Activated effector memory CD4-positive, alpha-beta T cell treated with anti-CD3 and anti-CD28 coated beads, Interleukin-2, amount 50 U/mL, for 16 hours (primary cell): ENCODE measurements at places on chromosomes 2 and 18.

GRCh38 chr18:24560511-24560981, 100.1 kb downstream of the HRH4 start:
- DNase-seq: no peak

DNA sequence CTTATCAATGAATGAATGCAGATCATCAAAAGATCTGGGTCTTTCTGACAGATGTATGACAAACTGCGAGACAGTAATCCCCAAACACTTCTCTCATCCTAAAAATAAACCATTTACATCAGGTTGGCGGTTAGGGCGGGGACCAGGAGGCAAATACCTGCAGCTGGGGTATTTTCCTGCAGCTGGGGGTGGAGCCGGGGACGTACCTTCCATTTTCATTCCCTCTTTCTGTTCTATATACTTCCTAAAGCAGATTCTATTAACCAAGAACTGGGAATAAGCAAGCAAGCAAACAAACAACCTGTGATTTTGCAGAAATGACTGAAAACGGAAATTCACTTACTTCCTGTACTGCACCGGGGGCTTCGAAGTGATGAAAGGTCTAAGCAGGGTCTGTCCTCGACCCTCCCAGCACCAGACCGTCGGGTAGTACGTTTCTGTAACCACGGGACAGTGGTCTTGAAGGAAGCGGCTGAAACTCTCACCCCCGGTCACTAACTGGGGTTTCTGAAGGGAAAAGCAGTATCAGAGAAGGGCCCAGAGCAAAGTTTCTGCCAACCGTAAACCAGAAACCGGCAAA, 1.2 kb downstream of the ABHD3 start:
- peak; percentile 72 for DNase-seq

DNA sequence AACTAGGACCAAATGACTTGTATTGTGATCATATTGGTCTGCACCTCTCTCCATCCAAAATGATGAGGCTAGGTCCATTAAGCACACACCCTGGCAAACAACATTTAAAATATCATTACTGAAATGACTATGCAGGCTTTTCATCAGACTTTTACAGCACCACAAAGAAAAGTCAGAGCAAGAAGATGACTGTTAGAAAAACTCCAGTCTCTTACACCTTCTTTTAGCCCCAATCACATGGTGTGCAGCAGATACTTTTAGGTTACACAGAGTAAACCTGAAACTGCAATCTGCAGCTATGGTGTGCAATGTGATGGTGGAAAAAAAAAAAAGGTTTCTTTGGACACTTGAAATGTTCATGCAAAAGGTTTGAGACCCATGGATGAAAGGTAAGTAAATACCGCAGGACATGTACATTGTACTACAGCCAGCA, 5.4 kb upstream of the POLI start:
- DNase-seq: no peak

DNA sequence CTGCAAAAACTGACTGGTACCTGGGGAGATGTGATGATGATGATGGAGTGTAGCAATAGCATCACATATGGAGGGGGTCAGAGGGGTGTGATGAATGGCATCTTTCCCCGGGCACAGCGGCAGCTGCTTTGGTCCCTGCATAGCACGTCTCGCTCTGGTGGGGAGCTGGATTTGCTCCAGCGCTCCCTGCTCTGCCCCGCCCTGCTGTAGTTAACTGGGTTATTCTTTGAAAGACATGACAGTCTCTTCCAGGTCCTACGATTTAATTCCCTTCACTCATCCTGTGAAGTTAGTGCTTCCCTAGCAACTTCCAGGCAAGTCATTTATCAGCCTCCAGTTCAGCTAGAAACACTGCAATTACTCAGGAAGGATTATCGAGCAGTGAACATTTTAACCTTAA, 463.1 kb downstream of the TSN start:
- no peak for DNase-seq

DNA sequence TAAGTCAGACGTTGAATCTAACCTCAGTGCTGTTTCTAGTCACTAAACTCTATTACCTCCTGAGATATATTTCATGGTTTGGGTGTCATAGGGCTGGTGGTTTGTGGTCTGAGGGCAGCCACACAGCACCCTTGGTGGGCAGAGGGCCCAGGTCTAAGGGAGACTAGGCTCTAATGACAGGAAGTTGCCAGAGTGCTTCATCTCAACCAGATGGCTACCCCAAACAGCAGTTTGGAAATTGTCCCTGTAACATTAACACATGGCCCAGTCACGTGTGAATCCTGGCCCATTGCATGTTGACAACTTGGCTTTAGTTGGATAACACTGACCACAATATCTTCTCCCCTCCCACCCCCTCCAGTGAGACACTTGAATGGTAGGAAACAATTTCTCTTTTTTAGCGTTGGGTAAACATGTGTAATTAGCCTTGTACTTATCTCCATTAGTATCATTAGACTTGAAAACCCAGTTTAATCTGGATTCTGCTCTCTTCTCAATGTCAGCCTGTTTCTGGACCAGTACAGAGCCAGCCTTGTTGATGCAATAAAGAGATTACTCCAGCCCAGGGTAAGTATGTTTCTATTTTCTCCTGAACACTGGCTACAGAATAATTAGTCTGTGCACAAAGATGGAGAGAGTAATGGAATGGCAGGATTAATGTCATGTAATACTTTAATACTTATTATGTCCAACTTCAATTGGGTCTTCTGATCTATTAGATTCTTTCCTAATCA, 187.8 kb upstream of the SIX3 start:
- DNase-seq: no peak

DNA sequence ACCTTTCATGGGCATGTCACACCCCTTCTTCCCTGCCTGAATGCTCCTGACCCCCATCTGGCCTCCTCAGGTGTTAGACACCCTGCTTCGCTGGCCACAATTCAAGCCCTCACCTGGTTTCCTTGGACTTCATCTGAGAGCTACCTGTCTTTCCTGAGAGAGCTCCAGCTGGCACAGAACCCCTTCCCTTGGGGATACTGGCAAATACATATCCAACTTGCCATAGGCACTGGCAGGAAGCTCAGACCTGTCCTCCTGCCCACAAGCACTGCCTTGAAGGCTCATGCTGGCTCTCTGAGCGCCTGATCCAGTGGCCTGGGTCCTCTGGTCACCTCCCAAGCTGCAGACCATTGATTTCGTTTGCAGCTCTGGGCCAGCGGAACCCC, 74.1 kb upstream of the MAP4K3 start:
- no peak for DNase-seq

DNA sequence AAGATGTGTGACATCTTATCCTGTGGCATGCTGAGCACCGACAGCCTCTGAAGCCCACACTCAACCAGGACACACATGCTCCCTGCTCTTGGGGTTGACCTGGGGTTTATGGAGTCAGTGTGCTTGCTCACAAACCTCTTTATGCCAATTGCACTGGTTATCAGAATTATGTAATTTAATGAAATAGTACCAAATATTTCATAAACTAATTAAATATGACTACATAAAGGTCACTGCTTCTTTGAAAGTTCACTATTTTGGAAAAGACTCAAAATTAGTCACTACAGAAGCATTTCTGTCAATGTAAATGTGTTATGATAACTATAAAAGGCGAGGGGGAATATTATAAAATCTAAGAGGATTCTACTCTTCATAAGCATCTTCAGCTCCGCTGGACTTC, 76.7 kb downstream of the FHOD3 start:
- DNase-seq: no peak

DNA sequence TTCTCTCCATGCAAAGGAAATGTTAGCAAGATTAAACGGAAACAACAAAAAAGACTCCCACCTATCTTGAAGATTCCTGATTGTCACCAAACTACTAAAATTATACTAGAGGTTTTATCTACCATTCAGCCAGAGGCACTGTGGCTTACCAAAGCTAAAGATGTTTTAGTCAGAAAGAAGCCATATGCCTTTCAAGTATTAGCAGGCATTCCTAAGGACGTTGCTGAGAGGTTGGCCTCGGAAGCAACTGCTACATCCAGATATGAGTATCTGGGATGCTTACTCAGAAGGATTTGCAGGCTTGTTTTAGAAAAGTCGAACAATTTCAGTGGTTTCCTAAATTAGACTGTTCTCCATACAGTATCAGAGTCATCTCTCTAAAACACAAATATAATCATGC, 88.3 kb upstream of the UBE2E3 start:
- no peak for DNase-seq

GRCh38 chr2:69209482-69209881, 177.5 kb downstream of the GFPT1 start:
- no peak for DNase-seq

DNA sequence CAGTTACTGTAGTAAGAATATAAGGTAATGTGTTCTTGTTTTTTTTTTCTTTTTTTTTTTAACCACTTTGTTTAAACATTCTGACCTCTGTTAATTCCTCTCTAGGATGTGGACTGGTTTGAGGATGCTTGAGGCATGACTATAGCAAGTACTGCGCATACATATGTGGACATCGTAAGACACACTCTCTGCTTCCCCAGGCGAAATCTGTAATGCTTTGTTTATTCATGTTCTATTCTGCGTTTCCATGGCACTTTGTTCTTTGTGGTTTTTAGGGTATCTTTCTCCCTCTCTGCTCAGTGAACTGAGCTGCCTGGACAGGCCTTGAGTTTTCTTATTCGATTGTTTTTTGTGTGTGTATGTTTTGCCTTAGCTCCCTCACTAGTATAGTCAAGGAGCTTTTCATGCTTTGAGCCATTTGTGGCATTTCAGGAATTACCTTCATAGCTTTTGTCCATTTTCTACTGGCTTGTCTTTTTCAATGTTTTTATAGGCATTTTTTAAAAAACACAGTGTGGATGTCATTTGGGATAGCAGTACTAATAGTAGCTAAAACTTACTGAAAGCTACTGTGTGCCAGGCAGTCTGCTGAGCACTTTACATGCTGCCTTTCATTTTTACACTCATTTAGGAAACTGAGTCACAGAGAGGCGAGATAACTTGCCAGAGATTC, 1.9 kb upstream of the SH3BP4 start:
- DNase-seq: no peak

DNA sequence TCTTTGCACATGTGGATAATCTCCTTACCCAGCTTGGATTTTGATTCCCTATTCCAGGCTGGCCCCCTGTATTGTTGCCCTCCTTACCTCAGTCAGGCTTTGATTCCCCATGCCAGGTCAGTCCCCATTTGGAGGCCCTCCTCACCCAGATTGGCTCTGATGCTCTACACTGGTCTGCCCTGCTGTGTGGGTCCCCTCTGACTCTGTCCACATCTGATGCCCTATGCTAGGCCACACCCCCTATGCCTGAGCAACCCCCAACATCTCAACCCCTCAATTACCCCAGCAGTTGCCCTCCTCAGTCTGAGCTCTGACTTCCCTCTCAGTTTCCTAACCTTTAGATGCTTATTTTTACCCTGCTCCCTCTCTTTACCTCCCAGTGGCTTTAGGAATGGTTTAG, 89.4 kb downstream of the UBR3 start:
- no peak for DNase-seq

- DNase-seq: no peak
Observed at GRCh38 chr2:205740381-205740780, 58.1 kb downstream of the NRP2 start.

DNA sequence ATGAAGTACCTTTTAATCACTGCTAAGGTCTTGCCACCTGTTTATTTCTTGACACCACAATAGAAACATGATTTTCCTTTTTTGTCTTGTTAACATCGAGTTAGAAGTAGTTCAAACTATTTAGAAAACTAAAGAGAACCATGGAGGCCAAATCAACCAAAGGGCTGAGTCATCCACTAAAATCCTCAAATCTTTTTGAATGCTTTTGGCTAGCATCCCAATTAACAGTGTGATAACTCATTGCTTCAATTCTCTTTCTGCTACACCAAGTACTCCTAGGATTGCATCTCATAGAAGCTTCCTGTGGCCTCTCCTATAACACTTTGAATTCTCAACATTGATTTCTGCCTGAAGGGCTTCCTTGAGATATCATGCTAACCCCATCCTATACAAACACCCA, 159.9 kb upstream of the MMADHC start:
- DNase-seq: no peak

DNA sequence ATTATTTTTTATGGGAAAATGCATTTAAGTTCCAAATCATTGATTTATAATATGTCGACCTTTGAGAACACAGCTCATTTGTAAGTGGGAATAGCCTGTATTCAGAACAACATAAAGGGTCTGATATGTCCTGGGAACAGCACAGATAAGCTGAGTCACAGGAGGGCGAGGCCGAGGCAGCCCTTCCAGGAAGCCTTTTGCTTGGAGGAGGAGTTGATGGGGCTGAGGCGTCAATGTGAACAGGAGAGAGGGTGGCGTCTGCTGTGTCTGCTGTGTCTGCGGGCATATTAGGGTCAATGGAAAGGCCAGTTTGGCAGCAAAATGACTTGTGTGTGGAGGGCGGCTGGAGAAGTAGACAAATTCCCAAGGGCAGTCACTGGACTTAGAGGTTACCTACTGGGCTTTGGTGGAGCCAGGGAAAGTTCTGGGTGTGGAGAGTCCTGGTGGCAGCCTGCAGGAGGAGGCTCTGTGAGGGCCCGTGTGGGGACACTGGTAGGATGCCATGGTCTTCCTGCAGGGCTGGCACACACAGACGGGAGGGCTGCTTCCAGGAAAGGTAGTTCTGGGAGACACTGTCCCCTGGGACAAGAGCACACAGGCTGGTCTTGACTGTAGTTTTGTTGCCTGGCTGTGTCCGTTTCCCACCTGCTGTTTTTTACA, 128.1 kb downstream of the GLI2 start:
- no peak for DNase-seq

DNA sequence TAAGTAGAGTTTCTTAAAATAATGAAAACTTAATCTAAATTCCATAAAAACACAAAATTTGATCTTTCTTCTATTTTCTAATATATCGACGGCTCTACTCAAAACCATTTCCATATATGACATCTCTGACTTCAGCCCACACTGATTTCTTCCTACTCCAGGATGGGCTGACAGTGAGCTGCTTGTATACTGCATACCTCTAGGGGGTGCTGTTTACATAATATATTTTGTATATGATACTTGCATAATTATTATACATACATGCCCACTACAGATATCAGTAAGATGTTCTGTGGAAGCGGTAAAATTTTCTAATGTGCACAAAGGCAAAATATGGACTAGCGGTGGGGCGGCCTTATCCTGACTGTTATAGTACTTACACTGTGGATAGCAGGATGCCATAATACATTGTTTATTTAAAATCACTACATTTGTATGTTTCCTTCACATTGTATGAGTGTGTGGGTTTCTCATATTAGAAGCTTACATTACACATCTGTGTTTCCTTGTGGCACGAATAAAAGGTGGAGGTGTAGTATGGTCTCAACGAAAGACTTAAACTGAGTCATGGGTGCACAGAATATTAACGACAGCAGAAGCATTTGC, 66.1 kb upstream of the NXPH2 start:
- DNase-seq: no peak

- DNase-seq: no peak
Observed at GRCh38 chr2:25938345-25938744, 44.0 kb downstream of the KIF3C start.

GRCh38 chr2:232623768-232624765, 9.3 kb upstream of the EFHD1 start:
- DNase-seq: no peak

- no peak for DNase-seq
Observed at GRCh38 chr2:217904614-217904965, 98.2 kb downstream of the TNS1 start.
